Activated T-helper 17 cell treated with anti-CD3 and anti-CD28 coated beads, Interleukin-2, amount 50 U/mL, for 72 hours (primary cell): ENCODE measurements at places on chromosomes 6 and 20. TPM values are rescaled to one million over a fixed set of nuclear protein-coding genes. Genes with fewer than 3 reads are reported as not detected.

Gene NOX3
- total RNA-seq = not detected

Gene BPIFB2
- not detected for total RNA-seq

Gene DEFB118
- total RNA-seq = not detected

Gene TRIM15
- not detected for total RNA-seq

Gene CFAP61
- not detected for total RNA-seq

Gene MCCD1
- not detected for total RNA-seq

Gene ANKRD66
- not detected for total RNA-seq

Gene FILIP1
- not detected for total RNA-seq

Gene NFATC2
- total RNA-seq = 29.4 TPM

Gene CST4
- not detected for total RNA-seq

Gene FAM209A
- 1.4 TPM for total RNA-seq

Gene RNF217
- 5.6 TPM for total RNA-seq

Gene SSTR4
- not detected for total RNA-seq

Gene AKAP12
- 0.35 TPM for total RNA-seq

Gene MLIP
- not detected for total RNA-seq

Gene TNNC2
- total RNA-seq = not detected

Gene MEA1
- total RNA-seq = 75.7 TPM

Gene SLC32A1
- total RNA-seq = 0.11 TPM
